ENCODE measurements at places on chromosomes 5 and 9.

GRCh38 chr5:80238097-80238496 lies 17.8 kb downstream of the SERINC5 start:
- no peak for DNase-seq

- DNase-seq = no peak
These were observed 624.5 kb upstream of the CHD1 start for GRCh38 chr5:99553211-99553810.

DNA sequence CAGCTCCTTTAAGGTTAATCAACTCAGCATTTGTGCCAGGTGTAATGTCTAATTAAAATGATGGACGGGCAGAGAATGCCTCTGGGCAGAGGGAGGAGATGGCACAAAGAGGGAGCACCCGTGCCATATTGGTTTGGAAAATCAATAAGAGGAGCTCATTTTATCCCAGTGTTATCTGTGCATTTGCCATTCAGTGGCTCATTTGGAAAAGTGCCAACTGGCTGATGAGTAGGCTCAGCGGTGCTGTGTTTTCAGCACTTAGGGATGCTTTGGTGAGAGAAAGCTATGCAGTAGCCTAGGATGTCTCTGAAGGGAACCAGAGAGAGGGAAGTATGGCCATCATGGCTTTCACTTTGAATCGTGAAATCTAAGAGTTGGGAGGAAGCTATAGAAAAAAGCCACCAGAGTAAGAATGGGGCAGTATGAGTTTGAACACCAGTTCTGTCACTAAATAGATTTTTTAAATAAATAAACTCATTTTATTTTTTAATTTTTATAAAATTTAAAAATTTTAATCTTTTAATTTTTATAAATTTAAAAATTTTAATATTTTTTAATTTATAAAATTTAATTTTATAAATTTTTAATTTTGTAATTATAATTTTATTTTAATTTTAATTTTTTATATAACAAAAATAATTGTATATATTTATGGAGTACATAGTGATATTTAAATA lies 472.8 kb downstream of the BRINP1 start:
- DNase-seq = no peak

DNA sequence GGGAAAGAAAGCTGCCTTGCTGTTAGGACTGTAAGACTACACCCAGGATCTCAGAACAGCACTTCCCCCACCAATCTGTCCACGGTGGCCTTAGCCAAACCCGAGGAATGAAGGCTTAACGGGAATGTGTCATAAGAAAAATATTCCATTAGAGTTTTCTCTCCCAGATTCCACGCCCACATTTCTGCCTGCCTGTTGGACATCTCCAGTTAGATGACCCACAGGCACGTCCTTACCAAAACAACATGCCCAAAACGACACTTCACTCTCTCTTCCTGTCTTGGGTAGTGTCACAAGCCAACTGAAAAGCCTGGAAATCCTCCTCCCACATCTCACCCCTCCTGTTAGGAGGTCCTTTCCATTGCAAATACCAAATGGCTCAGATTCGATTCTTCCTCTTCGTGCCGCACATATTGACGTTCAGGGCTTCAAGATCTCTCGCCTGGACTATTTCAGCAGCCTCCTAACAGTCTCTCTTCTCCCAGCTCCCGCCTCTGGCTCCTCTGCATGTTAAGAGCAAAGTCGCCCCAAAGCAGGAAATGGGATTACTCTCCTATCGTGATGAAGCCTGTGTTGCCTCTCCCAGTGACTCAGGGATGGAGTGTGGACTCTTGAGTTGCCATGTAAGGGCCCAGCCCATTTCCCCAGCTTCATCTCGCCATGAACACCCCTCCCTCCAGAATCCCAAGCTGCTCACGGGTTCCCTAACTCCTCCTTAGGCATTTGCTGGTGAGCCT lies 159.3 kb downstream of the NR3C1 start:
- no peak for DNase-seq

GRCh38 chr5:59189472-59190244 lies 606.8 kb downstream of the RAB3C start:
- no peak for DNase-seq

DNA sequence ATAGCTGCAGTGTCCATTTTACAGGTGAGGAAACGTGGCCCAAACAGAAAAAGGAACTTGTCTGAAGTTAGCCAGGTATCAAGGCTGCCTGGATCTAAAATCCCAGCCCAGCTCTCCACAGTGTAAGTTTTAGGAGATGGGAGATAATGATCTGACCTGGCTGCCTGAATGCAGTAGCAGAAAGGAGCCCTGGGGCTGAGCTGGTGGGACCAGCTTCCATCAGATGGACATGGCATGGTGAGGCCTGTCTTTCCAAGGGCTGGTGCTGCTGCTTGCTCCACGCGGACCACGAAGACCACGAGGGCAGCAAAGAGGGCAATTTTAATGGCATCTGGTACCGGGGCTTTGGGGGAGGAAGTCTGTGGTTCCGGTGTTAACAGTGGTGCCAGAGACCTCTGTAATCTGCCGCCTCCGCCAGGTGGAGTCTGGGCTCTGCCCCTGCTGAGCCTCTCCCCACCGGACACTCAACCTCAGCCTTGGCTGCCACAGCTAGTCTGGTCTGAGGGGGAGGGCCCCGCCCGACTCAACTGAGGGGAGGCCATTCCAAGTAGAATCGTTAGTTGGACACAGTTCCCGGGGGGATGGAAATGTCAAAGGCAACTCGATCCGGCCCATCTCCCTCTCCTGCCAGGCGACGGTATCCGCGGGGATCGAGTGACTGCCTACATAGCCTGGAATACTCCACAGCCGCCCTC lies 650 bp downstream of the MYORG start:
- DNase-seq = no peak

DNA sequence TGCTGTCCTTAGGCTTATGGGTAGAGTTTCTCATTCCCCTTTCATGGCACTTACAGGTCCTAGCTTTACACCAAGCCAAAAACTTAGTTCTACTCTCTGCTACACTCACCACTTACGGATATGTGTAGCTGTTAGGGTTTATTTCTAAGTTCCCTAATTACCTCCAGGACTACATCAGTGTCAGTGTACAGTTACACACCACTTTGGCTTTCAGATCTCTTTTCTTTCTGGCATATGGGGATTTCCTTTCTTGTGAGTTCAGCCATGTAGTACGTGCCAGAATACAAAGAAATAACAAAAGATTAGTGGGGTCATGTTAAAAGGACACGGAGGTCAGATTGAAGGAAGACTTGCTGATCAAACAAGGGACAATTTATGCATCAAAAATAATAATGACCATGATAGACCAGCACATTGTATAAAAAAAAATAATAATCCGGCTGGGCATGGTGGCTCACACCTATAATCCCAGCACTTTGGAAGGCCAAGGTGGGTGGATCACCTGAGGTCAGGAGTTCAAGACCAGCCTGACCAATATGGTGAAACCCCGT lies 41.8 kb downstream of the LYRM7 start:
- no peak for DNase-seq

DNA sequence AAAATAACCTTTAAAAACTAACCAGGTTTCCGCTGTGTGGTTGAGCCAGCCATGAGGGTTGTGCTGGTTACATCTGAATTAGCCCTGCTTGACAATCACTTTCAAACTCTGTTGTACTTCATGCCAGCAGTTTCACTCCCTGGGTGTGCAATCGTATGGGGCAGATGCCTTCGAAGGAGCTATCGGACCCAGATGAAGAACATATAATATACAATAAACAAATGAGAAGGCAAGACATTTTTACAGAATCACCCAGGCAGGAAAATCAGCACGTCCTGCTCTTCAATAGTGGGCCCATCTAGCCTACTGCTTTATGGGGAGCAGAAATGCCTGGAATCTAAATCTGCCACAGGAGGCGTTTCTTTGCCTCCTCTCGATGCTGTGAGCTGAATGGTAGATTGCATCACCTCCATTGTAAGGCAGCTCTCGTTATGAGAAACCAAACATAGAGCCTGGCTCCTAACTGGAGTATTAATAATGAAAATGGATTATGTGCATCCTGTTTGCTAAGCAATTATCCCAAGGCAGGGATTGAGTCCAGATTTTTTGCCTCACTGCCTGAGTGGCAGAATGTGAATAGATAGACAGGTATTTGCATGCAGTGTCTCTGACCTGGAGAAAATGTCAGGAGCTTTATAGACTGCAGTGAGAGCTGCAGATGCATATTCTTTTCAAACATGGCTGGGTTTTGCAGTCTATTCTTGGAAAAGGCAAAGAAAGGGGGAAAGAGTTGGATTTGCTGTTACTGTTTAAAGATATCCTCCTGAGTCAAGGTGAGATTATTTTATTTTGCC lies 143.3 kb upstream of the SMARCA2 start:
- no peak for DNase-seq

- no peak for DNase-seq
These were observed 1.7 kb upstream of the OTULINL start for GRCh38 chr5:14579731-14580397.

GRCh38 chr5:150801117-150801927 lies 22.8 kb downstream of the SMIM3 start:
- DNase-seq = no peak

DNA sequence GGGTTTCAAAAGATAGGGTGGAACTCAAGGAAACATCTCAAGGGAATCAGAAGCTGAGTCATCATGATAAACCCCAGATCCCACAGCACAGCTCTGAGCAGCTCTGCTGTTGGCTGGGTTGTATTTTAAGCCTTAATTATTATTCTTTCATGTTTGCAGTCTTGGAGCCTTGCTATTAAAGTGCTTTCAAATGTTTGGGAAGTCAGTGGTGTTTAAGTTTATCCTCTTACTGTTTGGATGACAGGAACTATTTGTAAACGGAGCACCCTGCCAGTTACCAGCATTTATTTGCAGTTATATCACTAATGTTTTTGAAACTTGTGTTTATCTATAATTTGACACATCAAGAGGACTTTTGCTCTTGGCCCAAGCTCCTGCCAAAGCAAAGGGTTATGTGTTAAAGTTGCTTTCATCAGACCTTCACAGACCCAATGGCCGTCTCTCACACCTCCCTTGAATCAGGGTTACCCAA lies 141.1 kb upstream of the SPDL1 start:
- DNase-seq = no peak

GRCh38 chr5:160824301-160825001 lies 27.6 kb downstream of the ATP10B start:
- DNase-seq = no peak

DNA sequence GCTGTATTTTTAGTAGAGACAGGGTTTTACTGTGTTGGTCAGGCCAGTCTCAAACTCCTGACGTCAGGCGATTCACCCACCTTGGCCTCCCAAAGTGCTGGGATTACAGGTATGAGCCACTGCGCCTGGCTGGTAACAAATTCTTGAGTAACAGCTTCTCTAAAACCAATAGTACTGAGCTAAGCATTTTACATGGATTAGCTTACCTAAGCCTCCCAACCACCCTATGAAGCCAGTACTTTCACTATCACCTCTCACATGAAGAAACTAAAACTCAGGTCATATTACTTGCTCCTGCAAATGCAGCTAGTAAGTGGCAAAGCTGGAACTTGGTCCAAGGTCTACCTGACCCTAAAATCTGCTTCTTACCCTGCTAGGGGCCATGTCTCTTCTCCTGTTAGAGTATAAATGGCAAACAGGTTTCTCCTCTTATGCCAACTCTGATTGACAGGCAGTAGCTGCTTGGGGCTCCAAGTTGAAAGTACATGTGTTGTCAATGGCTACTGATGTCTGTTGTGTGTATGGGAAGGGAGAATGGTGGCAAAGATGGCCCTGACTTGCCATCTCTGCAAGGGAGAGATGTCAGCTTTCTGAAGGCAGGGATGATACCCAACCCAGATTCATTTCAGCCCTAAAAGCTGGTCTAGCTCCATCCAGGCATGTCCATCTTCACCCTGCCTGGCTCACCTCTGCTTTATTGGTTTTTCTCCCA lies 4.0 kb downstream of the PHF19 start:
- no peak for DNase-seq

- DNase-seq = no peak
These were observed 398 bp upstream of the BASP1 start for GRCh38 chr5:17216974-17217492.

DNA sequence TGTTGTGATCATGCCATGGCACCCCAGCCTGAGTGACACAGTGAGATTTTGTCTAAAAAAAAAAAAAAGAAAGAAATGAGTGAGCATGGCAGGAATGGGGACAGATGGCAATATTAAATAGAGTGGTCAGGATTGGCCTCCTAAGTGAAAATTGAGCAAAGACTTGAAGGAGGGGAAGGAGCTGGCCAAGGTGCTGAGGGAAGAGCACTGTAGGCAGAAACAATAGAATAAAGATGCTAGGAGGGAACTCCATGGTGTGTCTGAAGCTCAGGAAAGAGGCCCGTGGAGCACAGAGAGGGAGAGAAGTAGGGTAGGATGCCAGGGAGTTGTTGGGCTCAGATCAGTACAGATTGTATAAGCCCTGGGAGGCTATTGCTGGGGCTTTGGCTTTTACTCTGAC lies 64.4 kb upstream of the PCAT7 start:
- no peak for DNase-seq

DNA sequence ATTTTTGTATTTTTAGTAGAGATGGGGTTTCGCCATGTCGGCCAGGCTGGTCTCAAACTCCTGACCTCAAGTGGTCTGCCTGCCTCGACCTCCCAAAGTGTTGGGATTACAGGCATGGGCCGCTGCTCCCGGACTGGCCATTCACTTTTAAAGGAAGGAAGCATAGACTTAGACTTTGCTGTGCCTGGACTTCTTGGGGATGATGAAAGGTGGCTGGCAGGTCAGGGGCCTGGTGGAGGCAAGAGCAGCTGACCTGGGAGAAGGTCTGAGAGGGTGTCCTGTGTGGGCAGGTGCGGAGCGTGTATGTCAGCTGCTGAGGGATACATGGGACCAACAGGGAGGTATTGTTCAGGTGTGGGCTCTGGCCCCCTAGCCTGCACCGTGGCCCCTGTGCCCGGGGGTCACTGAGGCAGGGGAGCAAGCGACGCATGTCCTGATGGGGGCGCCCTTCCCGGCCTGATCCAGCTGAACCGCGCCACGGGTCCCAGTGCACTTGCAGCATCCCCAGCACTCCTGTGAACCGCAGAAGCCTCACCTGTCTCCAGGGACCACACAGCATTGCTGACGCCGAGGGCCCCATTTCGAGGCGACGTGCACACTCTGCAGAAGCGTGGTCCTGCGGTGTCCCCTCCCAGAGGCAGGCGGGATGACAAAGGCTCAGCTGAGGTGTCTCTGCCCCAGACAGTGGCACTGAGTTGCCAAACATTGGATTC lies 23.1 kb downstream of the NDUFS6 start:
- DNase-seq = no peak

GRCh38 chr5:61055434-61056006 lies 106.7 kb downstream of the SMIM15 start:
- DNase-seq = no peak

DNA sequence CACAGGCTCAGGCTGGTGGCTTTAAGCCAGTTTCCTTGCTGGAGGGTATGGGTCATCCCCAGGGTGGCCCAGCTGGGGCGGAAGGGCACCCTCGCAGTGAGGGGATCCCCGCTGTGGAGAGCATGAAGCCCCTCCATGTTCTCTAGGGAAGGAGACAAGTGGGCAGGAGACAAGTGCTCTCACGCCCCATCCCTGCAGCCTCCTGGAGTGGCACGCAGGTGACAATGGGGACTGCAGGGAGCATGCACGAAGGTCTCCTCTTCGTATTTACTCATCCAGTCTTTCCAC lies 83.3 kb downstream of the GTF3C4 start:
- no peak for DNase-seq

DNA sequence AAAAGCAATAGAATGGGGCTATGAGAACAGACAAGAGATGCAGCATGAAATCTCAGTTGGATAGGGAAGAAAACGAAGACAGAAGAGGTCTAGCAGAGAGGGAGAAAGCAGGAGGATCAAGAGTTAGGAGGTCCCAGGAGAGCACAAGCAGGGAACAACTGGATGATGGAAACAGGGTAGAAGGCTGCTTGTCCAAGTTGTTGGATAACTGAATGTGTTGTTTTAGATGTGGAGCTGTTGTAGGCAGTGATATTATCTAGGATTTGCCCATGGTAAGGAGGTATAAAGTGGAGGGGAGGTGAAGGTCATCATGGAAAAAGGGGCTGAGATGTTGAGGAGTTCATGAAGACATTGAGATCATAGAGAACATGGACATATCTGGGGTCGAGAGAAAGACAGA lies 12.4 kb upstream of the RHOBTB3 start:
- DNase-seq = no peak
